ENCODE measurements at places on chromosomes 5 and 9.

DNA sequence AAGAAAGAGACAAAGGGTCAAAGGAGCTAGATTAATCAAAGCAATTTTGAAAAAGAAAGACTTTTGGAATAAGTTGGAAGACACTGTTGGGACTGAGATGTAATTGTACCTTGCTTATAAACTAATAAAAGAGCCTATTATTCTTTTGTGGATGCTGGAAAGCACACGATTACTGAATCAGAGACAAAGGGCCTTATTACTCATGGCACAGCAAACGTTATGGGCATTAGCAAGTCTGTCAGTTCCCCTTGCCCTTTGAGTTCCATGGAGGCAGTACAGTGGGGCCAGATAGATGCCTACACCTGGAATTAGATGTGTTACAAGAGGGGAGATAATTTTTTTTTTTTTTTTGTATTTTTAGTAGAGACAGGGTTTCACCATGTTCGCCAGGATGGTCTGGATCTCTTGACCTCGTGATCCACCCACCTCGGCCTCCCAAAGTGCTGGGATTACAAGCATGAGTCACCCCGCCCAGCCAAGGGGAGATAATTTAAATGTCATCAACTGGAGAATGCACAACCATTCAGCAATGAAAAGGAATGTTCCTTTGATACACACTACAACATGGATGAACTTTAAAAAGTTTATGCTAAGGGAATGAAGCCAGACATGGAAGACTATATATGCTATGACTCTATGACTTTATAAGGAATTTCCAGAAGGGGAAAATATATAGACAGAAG lies 128.9 kb downstream of the STARD4 start:
- DNase-seq = no peak

- no peak for DNase-seq
Measured at GRCh38 chr5:73693573-73694061, 67.6 kb downstream of the ARHGEF28 start.

- DNase-seq = no peak
Measured at GRCh38 chr5:110625376-110625999, 101.0 kb downstream of the TMEM232 start.

- no peak for DNase-seq
Measured at GRCh38 chr5:123414974-123415373, 8.2 kb downstream of the CEP120 start.

GRCh38 chr5:1127959-1128785 lies 16.3 kb upstream of the SLC12A7 start:
- no peak for DNase-seq

DNA sequence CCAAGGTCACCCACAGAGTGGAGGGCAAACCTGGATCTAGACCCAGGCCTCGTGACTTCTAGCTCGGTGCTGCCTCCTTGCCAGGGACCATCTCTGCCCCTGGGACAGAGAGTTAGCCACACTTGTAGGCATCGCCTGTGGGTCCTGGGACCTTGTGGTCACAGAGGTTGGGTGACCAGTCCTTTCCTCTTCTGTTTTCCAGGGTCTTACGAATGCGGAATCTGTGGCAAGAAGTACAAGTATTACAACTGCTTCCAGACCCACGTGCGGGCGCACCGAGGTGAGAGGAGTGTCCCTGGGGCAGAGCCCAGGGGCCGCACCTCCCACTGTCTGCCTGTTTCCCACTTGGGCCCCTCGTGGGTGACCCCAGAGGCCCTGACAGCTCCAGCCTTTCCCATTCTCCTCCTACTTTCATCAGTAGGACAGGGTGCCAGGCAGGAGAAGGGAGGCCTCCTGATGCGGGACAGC lies 76.3 kb downstream of the AMBP start:
- DNase-seq = no peak

- no peak for DNase-seq
Measured at GRCh38 chr5:89444088-89444487, 561.1 kb upstream of the MEF2C start.

GRCh38 chr9:90839183-90839728 lies 37.6 kb downstream of the SYK start:
- no peak for DNase-seq

DNA sequence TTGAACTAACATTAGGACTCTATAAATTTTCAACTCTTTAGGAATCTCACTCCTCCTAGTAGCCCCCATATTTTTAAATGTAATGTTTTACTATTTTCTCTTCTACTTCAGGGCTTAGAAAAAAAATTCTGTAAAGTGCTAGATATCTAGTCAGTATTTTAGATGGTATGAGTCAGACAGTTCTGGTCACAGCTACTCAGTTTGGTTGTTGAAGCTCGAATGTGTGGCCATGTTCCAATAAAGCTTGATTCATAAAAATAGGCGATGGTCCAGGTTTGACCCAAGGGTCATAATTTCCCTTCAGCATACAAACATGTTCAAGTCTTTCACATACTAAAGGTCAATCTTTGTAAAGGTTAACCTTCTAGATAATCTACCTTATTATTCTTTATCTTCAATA lies 566.0 kb upstream of the CDH18 start:
- no peak for DNase-seq

DNA sequence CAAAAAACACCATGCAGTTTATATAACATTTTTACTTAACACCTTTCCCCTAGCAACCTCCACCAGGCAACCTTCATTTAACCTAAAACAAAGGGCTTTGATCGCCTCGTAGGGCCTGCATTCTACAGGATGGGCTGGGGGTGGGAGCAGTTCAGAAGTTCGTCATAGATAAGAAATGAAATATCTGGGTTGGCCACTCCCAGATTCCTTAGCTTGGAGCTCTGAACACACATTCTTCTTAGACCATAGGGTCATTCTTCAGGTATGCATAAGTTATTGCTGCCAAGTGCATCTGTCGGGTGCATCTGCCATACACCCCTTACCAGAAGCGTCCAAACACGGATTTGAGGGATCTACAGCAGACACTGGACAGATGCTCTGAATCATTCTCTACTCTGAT lies 4.3 kb upstream of the SLC22A5 start:
- no peak for DNase-seq

GRCh38 chr9:120916588-120916987 lies 10.0 kb downstream of the TRAF1 start:
- no peak for DNase-seq

DNA sequence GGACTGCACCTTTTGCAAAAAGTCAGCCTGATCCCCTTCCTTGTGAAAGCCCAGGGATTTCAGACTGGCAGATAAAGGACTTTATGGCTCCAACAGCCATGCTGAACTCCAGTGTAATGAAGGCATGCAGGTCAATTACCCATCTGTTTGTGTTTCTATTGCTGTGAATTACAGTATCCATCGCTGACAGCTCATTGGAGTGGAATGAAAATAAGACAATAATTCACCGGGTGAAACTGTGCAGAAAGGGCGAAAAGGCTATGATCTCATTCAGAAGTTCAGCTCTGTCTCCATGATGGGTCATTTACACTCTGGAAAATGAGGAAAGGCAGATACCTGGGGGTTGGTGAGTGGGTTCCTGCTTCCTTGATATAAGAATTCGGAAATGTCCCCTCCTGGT lies 148.0 kb downstream of the BRINP1 start:
- DNase-seq = no peak

DNA sequence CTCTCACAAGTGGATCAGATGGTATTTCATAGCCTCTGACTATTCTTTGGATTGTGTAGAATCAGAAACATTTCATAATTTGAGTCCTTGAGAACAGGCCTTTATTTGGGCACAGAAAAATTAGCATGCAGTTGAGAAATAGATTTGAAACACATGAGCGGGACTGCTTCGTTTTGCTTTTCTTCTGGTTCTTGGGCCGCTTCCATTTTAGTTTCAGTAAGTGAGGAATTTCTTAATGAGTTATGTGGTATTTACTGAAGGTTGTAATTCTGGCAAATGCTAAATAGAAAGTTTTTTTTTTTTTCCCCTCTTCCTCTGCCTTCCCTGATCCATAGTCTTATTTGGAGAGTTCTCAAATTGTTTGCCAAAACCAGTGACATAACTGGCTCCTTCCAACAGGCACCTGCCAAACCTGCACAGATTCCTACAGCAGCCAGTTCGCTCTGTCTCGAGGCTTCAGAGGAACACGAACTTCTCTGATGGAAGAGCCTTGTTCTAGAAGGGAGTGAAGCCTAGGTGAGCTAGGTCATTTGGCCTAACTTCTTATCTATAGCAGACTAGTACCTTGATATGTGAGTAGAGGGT lies 71.2 kb upstream of the SLC28A3 start:
- no peak for DNase-seq
